Ovary (tissue), 10 donors: ENCODE measurements at places on chromosomes 13 and 19.

DNA sequence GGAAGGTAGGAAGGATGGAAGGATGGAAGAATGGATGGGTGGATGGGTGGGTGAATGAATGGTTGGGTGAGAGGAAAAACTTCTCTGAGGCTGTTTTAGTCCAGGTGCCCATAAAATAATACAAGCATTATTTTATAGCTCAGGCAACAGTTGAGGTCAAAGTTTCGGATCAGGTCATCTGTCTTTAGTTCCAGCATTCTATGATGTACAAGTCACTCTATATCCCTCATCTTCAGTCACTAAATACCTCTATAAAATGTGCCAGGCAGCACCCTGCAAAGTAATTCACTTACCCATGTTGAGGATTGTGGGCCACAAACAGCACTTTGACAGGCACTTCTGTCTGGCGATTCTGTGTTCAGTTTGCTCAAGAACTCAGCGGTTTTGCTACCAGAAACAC is 66.0 kb downstream of the EPSTI1 start:
- DNase-seq, result no peak

- DNase-seq, result no peak
These were observed 17.9 kb downstream of the ALG5 start for GRCh38 chr13:36981156-36981743.

DNA sequence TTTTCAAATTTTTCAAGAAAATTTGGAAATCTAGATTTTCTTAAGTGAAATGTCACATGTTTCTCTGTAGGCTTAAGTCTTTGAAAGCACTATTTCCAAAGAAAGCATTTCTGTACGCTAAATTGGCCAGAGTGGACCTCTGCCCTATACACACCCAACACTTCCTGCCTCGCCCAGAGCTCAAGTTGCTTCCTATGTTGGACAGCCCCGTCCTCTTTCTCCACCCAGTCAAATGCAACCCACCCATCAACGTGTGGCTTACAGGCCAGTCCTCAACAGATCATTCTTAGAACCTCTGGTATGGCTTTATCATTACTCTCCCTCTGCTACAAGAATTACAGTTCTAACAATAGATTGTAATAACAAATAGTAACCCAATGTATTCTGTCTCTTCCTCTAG is 24.2 kb downstream of the KLF12 start:
- DNase-seq, result no peak

GRCh38 chr19:35458731-35459391 is 10.8 kb downstream of the FFAR2 start:
- no peak for DNase-seq

GRCh38 chr13:98447881-98448641 is 128.8 kb downstream of the STK24 start:
- DNase-seq, result no peak

GRCh38 chr13:96551546-96551945 is 442.7 kb downstream of the OXGR1 start:
- DNase-seq, result no peak

DNA sequence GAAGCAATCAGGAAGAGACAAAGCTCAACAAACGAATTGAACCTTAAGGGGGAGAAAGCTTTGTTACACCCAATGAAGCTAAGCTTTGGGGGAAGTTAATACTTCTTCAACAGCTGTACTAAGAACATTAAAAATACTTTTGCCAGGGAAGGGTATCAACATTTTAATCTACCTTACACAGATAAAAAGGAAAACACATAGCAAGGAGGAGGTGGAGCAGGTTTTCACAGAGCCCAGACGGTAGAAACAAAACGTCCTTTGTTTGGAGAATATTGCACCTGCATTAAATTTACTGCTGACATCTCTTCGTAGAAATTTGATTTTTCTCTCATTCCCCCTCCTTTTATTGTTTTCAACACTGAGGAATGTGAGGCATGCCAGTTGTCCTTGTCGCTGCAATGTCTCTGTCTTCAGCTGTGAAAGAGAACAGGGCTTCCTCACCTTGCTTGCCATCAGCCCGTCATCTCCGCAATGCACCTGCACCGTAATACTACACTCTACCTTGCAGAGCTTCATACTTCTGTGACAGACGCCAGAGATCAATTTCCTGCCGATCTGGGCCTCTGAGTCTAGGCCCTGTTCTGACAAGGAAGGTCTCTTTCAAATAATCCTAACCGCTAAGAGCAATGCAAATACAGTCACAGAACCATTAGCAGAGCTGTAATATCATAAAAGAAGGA is 270.8 kb downstream of the SPRY2 start:
- no peak for DNase-seq

- no peak for DNase-seq
These were observed 200.5 kb upstream of the IRS2 start for GRCh38 chr13:109986851-109987250.

GRCh38 chr13:111927181-111927540 is 139.8 kb upstream of the SOX1 start:
- DNase-seq, result no peak

- DNase-seq, result no peak
These were observed 458.6 kb downstream of the DCT start for GRCh38 chr13:94020833-94021232.

GRCh38 chr19:7965259-7965841 is 21.9 kb upstream of the TIMM44 start:
- DNase-seq, result no peak

- DNase-seq, result no peak
These were observed 6.1 kb downstream of the KHSRP start for GRCh38 chr19:6418562-6418932.

DNA sequence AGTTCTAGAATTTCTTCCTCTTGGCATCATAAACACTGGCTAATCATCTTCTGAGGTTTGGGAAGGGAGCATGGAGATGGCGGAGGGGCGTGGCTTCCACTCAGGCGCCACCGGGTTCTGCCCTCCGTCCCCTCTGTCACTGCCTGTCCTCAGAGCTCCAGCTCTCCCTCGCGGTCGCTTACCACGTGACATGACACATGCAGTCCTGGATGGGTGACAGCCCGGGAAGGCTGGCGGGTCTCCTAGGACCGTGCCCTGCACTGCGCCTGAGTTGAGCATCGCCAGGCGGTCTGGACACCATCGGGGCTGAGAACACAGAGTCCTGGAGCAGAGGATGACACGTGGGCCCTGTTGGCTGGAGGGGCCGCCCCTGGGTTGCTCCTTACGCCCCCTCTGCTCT is 123.3 kb downstream of the RAB20 start:
- no peak for DNase-seq

GRCh38 chr19:7287722-7288121 is 6.5 kb downstream of the INSR start:
- no peak for DNase-seq

DNA sequence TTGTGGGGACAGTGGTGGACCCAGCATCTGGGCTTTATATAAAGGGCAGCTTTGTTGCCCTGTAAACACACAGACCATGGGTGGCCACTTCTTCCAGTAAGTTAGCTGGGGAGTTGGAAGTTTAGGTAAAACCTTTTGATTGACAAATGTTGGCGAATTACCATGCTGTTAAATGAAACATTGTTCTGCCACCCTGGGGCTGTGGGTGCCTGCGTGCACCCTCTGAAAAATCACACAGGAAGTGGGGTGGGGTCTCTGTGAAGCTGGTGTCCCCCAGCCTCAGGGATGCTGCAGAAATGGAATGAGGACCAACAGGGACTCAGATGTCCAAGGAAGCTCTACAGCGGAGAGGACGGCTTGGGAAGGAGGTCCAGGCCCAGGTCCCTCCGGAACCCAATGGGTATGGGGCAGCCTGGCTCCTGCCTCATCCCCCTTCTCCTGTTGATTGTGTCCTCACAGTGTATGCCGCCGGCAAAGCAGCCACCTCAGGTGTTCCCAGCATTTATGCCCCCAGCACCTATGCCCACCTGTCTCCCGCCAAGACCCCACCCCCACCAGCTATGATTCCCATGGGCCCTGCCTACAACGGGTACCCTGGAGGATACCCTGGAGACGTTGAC is 2.8 kb upstream of the USF2 start:
- DNase-seq, result peak; percentile 46

DNA sequence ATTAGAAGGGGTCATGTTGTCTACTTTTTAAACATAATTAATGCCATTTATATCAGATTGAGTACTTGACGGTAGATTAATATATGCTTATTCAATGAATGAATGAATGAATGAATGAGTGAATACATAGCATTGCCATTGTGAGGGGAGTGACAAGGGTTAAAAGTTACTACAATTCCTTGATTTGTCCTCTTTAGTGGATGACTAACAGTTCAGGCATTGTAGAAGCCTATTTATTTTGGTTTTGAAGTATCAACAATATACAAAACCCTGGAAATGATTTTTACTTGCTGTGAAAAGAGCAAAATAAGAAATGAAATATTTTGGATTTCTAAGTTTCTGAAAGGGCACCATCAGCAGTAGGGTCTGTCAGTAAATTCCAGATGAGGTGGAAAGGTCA is 122.7 kb downstream of the CYSLTR2 start:
- DNase-seq, result no peak

- no peak for DNase-seq
These were observed 21.2 kb downstream of the DNMT1 start for GRCh38 chr19:10173527-10173926.

DNA sequence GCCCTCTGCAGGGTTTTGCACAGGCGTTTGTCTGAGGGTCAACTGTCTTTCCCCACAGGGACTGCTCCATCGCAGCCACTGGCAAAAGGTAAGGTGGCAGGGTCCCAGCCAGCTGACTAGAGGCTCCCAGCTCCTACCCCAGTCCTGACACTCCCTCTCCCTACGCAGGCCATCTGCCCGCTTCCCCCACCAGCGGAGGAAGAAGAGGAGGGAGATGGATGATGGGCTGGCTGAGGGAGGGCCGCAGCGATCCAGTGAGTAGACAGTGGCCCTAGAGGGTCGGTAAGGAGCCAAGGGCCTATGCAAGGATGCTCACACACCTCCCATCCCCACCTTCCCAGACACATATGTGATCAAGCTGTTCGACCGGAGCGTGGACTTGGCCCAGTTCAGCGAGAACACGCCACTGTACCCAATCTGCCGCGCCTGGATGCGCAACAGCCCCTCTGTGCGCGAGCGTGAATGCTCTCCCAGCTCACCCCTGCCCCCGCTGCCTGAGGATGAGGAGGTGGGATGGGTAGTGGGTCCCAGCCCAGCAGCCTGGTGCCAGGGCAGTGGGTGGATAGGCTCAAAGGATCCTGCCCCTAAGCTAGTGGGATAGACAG is 4.0 kb downstream of the HSPB6 start:
- DNase-seq, result no peak

- DNase-seq, result no peak
These were observed 9.5 kb downstream of the SNRNP70 start for GRCh38 chr19:49094505-49095482.

- no peak for DNase-seq
These were observed 16.3 kb downstream of the LCP1 start for GRCh38 chr13:46165485-46166223.

DNA sequence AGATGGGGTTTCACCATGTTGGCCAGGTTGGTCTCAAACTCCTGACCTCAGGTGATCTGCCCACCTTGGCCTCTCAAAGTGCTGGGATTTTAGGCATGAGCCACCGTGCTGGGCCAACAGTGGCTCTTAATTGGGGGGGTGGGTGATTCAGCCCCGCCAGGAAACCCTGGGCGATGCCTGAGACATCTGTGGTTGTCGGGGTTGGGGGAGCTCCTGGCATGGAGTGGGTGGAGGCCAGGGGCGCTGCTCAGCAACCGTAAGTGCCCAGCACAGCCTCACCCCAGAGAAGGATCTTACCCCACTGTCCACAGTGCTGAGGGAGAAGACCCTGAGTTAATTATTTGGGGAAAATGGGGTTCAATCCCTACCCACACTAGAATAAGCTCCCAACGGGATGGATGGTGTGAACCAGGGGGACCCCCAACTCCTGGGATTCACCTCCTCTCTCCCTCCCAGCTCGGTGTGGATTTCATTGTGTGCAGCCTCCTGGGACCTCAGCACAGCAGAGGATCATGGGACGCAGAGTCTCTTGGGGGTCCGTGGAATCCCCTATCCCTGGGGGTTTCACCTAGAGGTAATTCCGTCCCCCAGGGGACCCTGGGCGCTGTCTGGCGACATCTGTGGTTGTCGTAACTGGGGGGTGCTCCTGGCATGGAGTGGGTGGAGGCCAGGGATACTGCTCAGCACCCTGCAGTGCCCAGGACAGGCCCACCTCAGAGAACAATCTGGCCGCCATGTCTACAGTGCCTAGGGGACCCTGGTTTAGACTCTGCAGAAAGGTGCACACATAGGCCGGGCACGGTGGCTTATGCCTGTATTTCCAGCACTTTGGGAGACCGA is 68.9 kb downstream of the GADD45B start:
- DNase-seq, result no peak

DNA sequence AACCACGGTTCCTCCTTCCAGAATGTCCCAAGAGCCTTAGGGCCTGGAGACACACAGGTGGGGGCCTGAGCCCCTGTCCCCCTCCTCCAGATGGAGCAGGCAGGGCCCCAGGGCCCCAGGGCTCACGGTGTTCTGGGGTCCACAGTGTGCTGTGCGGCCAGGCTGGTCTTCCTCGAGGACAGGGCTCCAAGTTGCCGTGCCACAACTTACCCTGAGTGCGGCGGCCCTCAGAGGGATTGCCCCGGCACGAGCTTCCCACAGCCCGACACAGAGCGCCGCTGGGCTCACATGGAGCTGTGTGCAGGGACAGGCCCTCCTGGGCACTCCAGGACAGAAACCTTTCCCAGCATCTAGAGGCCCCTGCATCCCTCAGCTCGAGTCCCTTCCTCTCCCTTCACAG is 160.8 kb downstream of the KDM4B start:
- no peak for DNase-seq

DNA sequence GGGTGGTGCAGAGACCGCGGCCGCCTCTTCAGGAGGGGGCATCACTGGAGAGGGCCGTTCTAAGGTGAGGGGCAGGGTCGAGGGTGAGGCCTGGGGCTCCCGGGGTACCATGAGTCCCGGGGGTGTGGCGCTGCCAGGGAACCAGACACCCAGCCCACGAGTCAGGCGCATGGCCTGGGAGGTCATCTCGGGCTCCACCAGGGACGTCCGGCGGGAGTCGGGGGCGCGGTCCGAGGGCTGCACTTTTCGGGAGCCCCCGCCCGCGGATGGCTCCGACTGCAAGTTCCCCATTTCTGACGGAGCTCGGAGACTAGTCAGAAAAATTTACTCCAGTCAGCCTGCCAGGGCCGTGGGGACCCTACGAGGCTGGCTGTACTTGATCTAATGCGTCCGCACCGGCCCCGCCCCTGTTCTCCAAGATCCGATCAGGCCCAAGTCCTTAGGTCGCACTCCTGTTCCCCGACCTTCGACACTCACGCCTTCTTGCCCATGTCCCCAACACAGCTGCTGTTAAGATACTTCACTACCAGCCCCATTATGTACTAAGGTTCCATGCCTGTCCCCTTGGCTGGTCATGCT is 774 bp downstream of the GGN start:
- DNase-seq, result peak; percentile 41

DNA sequence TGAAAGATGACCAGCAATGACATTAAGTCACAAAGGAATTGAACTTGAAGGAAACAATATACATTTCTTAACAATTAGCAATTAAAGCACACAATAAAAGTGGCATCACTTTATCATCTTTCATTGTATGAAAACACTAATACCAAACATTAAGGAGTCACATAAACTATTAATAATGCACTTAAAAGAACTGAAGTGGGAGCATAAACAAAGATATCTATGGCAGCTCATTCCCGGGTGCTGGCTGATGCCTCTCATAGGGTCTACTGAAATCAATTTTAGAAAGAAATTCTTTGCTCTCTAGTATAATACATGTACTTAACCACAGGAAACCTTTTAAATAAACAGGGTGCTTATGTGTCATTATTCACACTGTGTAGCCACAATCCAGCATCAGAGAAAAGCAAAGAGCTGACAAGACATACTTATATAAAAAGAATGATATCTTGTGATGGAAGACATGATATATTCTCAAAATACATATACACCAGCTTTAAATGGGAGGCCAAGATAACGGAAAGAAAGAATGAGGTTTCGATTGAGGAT is 1207.8 kb downstream of the EFNB2 start:
- DNase-seq, result no peak
